ENCODE measurements at places on chromosomes 16 and 17.

GRCh38 chr17:57578608-57579225 is 166.4 kb downstream of the CCDC182 start:
- DNase-seq, result no peak

DNA sequence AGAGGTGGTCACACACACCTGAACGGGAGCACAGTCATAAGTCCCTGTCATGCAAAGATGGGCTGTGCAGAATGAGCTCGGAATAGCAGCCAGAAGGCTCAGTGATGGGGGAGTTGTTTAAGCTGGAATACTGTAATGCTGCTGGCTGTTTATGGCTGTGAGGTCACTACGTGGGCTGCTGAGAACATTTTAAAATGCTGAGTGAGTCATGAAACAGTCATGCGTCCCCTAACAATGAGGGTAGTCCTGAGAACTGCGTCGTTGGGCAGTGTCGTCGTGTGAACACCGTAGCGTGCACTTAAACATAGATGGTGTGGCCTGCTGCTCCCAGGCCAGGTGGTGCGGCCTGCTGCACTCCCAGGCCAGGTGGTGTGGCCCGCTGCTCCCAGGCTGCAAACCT is 39.7 kb downstream of the TBCD start:
- DNase-seq, result no peak

DNA sequence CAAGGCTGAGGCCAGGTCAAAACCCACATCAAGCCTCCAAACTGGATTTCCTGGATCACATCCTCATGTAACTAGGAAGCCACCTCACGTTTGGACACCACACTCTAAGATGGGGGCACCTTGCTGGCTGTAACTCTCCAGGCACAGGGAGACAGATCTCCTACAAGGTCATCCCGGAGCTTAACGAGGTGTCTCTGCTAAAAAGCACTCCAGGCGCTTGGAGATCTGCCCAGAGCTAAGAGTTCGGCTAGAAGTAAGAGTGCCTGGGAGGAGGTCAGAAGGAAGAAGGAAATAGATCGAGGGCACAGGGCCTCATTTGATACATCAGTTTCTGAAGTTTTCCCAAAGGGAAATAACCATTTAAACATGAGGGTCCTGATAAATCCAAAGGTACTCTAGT is 15.9 kb downstream of the PSMB3 start:
- DNase-seq, result no peak

DNA sequence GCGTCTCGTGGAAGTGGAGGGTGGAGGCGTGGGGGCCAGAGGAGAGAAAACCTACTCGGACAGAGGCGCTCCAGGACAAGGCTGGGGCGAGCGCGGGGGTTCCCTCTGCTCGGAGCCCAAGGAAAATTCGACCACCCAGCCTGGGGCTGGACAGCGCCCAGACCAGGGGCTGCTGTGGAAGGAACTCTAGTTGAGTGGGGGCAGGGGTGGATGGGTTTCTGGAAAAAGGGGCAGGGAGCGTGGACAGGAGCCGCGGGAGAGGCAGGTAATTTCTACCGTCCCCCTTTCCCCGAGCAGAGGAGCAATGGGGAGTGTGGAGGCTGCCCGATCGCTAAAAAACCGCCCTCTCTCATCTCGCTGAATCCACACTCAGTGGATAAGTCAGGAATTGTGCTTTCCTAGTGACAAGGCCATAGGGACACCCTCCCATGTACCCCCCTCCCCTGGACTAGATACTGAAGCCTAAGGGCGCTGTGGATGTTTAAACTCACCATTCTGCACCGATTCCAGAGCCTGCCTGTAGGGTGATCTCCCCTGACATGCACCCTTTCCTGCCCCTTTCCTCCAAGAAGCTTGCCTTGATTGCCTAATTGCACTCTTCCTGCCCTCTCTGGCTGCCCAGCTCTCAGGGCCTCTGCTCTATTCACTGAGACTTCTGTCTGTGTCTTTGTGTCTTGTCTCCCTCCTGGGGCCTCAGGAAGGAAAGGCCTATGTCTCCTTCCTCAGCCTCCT is 90.7 kb upstream of the TMEM97 start:
- no peak for DNase-seq

DNA sequence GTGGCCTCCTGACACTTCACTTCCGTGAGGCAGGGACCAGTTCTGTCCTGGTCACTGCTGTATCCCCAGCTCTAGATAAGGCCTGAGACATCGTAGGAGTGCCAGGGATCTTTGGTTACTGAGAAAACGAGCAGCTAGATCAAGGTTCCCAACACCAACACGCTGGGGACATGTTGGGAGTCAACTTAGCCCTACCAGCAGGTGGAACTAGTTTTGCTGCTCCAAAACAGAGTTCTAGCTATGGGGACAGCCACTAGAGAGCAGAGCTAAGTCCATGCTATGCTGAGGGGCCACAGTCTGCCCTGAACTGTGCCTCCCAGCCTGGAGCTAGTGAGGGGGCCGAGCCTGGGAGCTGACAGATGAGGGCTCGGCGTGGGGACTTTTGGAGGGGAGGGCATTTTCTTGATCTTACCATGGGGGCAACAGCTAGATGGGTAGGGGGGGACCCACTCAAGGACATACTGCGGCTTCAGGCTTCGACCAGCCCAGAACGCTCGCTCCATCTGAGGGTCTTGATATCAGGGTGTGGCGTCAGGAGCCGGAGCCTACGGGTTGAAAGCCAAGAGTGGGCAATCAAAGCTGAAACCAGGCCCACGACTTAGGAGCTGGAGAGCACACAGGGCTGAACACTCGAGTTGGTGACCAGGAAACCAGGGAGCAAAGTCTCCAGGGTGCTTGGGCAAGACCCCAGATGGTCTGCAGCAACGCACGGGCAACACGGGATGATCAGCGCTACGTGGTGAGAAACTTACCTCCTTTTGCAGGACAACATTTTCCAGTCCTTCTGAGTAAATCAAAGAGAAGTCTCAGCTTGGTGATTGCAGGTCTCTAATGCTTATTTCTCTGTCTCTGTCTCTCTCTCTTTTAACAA is 13.4 kb downstream of the SNX20 start:
- no peak for DNase-seq

DNA sequence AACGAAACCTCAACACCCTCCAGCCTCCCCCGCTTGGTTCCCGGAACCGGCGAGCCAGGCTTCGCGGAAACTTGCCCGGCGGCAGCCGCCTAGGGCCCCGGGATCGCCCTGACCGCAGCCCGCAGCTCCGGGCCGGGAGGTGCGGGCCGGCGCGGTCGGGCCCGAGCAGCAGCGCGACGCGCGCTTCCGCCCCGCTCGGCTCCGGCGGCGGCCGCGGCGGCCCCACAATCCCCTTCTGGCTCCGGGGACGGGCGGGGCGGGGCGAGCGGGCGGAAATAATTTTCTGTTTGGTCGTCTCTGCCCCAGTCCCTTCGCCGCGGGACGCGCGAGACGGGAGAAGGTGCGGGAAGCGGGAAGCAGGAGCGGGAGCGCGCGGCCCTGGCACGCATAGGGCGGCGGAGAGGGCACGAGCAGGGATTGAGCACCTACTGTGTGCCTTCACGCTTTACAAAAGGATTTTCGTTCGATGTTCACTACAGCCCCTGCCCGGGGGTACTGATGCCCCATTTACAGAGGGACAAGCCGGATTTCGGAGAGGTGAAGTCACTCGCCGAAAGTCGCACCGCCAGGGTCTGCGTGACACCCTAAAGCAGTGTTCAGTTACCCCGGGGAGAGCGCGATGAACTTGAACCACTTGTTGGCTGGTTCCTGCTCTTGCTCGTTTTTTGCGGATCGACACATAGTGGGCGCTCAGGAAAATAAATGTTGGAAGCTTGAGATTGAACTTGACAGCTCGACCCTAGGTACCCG is 2.7 kb upstream of the MLLT6 start:
- peak; percentile 65 for DNase-seq

DNA sequence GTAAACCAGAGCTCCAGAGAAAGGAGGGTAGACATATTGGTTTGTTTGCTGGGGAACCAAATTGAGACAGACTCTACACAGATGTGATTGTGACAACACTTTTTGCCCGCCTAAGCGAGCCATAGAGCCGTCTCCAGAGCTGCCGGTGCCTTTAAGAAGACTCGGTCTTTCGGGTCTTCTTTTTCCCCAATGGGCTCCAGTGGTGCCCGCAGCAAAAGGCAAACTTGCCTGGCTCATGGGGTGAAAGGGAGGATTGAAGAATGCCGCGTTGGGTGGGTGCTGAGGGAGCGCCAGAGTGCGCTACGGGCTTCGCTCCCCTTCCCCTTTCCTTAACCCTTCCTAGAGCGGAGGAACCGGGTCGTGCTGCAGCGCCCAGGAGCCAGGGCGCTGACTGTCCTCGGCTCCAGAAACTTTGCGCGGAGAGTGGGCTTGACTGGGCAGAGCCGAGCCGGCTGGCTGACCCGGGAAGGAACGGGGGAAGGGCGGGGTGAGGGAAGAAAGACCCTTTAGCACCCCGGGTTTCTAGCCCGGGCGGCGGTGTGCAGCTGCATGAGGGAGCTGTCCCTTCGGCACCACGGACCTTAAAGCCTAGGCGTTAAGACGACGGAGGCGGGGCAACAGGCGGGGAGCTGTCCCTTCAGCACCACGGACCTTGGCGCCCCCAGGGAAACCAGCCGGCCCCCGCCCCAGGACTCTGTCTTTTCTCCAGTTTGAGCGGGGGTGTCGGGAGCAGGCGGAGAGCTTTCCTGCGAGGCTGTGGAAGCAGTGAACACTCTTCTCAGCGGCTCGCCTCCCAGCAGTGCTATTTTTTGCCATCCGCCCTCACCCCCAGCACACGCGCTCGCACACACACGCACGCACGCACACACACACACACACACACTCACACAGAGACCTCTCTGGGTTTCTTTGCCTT is at the start of gene CACNG3:
Gene CACNG3, plus strand, starts transcription at position 880 of the 916 bp plus-strand sequence. CDS start 420 bp downstream, outside the sequence.
- peak; percentile 12 for DNase-seq

DNA sequence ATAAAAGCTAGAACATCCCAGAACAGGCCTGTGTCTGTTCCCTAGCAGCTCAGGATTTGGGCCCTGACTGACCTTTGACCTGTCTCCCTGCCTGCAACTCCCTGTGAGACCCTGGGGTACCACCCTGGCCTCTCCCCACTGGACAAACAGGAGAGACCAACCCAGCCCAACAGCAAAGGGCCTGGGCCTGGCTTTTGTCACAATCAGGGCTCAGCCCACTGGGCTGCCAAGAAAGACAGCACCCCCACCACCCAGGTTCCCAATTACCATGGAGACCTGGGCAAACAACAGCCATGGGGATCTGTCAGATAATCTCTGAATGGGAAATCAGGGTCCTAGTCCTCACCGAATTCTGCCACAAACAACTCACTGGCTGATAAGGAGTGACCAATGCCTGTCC is 11.1 kb downstream of the PLLP start:
- no peak for DNase-seq

GRCh38 chr17:48357779-48358602 is 72.0 kb downstream of the SKAP1 start:
- DNase-seq, result no peak

GRCh38 chr17:15351925-15352324 is 10.5 kb upstream of the TEKT3 start:
- no peak for DNase-seq

DNA sequence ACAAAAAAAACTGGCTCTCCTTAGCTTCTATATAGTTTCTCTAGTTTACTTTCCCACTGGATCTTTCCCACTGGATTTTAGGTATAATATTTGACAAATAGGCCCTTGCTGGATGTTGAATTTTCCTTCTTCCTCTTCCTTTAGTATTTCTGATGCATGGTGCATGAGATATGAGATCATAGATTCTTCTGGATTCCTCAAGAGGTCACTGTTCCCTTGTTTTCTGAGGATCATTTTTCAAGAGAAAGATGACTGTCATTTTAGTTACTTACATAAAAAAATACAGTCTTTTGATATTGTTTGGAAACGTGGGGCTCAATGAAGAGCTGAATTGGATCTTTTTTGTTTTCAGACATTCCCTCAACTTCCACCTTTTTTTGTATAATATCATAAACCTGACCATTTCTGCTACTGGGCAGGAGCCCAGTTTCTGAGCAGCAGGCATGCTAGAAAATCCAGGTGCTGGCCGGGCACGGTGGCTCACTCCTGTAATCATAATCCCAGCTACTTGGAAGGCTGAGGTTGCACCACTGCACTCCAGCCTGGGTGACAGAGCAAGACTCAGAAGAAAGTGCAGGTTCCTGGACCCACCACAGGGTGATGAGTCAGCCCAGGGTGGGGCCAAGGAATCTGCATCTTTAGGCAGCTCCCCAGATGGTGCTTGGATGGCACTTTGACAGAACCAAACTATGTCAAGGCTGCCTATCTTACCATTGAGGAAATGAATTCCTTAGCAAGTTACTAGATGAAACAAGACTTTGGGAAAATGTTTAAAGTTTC is 70.3 kb downstream of the SDR42E1 start:
- no peak for DNase-seq

DNA sequence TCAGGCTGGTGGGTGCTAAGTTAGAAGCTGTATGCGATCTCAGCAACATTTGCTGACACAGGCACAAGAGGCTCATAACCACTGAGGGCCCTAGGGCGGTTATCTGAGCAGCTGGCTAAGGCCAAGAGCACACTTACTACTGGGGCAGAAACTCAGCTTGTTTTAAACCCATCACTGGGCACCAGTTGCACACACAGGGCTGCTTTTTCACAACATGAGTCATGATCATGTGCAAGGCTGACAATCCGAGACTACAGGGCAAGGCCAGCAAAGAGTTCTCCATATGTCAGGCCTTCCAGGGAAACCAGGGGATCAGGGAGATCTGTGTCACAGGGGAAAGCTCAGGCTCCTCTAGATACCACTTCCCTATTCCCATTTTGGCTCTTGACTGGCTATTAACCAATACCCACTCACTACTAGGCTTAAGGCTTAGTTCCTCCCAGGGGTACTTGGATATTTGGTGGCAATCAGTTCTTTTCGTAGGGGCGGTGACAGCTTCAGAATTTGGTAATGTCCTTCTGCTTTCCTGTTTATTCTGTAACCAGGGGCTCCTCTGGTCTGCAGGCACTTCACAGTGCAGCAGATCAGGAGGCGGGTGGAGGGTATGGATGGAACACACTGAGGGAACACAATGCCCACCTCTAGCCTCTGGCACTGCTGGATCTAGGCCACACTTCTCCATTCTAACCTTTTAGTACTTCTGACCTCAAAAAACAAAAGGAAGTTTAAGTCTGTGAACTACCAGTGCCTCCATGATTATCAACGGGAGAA is 44.9 kb upstream of the ERN1 start:
- DNase-seq, result no peak
